ENCODE measurements at places on chromosomes 3 and 15.
A peak's percentile ranks its signal among the peaks of the same experiment; 100 is the strongest.

DNA sequence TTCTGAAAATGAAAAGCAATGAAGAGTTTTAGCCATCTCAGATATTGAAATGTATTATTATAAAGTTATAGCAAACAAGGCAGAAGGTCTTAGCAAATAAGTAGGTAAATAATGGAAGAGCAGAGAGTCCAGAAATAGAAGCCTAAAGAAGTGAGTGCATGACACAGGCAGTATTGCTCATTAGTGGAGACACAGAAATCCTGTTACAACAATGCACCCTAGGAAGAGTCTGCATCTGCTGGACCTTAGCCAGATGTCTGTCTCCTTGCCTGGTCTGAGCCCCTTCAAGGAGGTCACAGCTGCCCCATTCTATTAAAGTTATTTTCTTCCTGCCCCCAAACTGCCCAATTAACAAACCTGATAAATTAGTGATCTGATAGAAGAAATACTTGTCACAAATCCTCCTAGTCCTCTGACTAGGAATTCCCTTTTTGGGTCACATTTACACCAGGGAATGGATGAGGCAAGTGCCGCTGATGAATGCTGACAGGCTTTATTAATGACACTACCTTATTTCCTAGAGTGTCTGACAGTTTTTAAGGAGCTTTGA lies 51.9 kb downstream of the HOMER2 start:
- no peak for DNase-seq

- no peak for DNase-seq
Observed at GRCh38 chr15:68227643-68228142, 1.8 kb downstream of the CLN6 start.

DNA sequence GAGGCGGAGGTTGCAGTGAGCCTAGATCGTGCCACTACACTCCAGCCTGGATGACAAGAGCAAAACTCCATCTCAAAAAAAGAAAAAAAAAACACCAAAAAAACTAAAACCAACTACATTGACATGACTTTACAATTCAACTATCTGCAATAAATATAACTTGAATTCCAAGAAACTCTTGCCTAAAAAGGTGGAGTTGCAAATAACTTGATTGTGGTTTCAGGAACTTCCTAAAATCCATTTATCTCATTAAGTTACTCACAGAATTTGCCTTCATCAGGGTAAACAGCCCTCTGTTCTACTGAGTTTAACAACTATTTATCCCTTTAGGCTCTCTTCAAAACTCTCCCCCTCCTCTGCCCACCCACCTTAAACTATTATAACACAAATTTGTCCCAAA lies 2.7 kb upstream of the MAPK6 start:
- no peak for DNase-seq

GRCh38 chr3:23664459-23664858 lies 141.3 kb upstream of the UBE2E1 start:
- no peak for DNase-seq

GRCh38 chr3:32797776-32798175 lies 20.0 kb upstream of the TRIM71 start:
- DNase-seq: no peak

DNA sequence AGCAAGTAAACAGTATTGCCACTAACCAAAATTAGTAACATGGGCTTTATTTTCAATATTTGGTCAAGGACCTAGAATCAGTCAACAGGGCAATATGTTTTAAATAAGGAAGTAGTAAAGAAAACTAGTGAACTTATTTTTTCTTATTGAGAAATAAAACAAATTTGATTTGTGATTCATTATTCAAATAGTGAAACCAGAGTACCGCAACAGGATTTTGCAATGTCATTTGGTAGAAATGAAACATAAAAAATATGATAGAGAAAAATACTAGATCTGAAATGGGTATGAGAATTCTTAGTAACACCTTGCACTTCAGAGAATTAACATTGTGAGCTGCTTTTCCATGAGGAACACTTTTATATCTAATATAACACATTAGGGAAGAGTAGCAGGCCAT lies 291.8 kb upstream of the GBE1 start:
- no peak for DNase-seq

DNA sequence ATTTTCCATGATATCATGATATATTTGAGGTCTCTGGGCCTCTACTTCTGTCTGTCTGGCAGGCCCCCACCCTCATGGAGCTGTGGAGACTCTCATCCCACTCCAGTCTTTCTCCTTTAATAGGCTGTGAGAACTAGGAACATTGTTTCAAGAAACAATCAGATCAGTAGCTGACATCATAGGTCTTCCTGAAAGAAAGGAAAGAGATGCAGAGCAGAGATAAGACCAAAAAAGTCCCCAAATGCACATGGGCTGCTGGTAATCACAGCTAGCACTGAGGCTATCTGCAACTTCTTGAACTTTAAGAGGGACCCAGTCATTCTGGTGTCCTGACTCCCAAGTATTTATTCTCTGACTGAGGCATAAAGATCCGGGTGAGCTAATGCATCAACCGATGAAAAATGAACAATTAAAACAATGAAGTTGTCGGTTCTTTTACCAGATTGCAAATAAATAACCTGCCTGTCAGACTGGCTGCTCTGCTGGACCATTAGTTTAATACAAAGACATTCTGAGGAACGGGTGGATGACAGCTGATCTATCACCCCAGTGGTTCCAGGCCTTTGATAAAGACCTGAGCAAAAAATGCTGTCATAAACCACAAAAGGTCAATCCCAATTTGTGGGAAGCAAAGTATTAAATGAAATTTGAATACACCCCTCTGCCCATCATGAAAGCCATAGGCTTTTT lies 780.8 kb upstream of the GOLIM4 start:
- no peak for DNase-seq

- no peak for DNase-seq
Observed at GRCh38 chr3:150331978-150332568, 76.0 kb upstream of the TSC22D2 start.

DNA sequence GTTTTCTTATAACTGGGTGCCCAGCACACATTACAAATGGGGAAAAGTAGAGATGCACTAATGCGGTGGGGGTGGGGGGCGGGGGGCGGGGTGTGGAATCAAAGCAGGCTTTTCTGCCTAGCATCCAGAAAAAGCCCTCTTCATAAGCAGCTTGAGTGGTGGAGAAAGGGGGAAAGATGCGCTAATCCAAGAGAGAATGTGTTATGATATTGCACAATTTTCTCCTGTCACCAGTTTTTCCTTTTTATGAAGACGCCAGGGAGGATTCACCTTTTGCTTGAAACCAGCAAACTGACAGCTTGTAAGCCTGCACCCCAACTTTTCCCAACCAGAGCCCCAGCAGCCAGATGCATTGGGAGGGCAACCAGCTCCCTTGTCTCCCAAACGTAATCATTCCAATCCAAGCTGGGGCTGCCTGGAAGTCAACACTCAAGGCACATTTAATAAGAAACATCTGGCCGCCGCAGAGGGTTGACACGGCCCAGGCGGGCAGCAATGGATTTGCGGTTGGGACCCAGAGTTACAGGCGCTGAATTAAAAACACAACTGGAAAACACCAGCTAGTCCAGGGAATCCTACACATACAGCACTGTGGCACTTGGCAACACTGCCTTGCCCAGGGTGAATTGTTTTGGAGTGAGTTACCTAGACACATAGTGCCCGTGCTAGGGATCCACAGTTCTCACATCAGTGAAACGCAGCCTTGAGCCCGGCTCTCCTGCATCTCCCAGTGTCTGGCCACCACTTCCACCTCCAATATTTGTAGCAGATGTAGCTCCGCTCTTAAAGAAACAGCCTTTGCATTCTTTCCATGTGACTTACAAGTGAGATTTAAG lies 218.5 kb upstream of the PRICKLE2 start:
- peak; percentile 67 for DNase-seq

DNA sequence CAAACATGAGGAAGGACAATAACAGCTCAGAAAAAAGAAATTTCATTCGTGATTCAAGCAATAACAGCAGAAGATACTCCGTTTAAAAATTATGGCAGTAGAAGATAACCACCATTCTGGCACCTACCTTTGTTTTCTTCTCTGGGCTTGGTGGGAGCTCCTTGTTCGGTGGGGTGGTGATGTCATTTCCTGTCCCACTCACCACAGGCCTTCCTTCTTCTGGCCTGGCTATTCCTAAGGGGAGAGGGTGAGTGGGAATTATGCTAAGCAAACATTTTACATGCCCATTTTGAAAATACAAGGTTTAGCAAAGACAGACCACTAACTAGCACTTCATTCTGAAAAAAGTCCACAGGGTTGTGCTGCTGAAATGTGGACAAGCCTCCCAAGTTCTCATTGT lies 74.4 kb downstream of the DHX30 start:
- no peak for DNase-seq

- DNase-seq: peak; percentile 84
Observed at GRCh38 chr15:48592221-48592731, 53.2 kb downstream of the FBN1 start.

- DNase-seq: no peak
Observed at GRCh38 chr15:81029414-81030300, 28.9 kb downstream of the TLNRD1 start.

- DNase-seq: no peak
Observed at GRCh38 chr3:126394179-126394976, at the start of gene CFAP100. CFAP100 (plus strand) TSS chr3:126394909; CDS start chr3:126396001, 1,092 bp downstream.

DNA sequence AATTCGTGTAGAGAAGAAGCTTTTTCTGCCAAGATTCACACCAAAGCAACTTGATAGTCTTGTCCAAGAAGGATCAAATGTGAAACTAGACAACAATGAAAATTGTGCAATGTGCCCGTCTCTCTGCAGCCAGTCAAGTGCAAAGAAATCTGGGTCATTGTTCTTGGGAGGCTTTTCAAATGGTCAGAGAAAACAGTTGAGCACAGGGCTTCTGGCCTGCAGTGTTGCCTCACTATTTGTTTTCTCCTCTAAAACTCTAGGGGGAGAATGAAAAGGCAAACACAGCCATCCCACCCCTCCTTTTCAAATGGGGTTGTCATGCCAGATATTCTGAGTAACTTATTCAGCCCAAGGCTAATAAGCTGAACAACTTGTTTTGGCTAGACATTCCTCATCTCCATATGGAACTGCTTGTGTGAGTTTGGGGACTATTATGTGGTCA lies 417.6 kb upstream of the CDIN1 start:
- peak; percentile 82 for DNase-seq

- DNase-seq: no peak
Observed at GRCh38 chr15:71049706-71050422, 65.4 kb upstream of the THSD4 start.

DNA sequence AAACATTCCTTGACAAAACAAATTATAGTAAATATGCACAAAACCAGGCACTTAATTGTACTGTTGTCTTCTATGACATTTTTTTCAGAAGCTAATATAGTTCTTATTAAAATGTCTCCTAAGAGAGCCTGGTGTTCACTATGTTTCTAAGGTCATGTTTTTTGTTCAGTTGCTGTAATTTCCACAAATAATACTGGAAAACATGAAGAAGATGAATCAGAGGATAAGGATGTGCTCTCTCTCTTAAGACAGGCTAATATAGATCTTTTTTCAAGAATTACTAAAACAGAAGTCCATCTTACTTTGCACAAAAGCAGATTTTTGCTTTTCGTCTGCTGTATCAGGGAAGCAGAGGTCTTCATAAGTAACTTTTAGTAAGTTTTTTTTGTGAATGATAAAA lies 823.0 kb upstream of the NECTIN3 start:
- no peak for DNase-seq

DNA sequence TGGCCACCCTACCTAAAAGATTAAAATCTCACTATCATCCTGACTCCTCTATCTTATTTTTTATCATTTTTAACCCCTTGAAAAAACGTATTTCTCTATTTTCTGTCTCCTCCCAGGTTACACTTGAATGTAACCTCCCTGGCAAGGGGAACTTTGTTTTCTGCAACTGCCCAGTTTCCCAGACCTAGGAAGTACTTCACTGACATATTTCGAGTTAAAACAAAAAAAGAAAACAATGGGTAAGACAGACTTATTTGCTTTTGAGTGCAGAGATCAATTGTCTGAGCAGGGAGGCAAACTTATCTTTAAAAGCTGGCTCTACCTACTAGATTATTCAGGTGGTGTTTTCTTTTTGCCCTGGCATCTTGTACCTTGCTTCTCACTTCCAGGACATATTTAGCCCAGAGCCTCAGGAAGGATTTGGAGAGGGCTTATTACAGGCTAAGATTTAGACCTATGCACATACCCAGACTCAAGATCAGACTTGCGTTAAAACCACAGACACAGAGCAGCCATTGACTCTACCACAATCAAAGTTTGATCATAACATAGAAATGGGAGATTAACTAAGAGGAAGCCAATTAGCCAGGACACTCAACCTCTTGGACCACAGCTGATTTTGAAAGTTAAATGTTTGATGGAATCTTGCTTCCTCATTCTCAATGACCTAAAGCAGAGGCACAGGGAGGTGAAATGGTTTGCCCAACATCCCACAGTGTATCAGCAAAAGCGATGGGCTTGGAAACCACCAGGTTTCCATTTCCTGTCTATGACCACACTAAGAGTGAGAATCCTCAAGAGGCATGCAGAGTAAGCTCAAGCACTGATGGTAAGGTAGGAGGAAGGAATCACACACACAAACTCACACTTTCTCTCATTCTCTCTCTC lies 169.5 kb upstream of the THBS1 start:
- DNase-seq: no peak

All from AG09319 (cell line).